ENCODE measurements at places on chromosomes 2 and 18. TPM values are rescaled to one million over a fixed set of nuclear protein-coding genes. Genes with fewer than 3 reads are reported as not detected.

PPP1R1C gene
- total RNA-seq: not detected

SLC4A3 gene
- total RNA-seq: 0.13 TPM

DTNB gene
- total RNA-seq: 16.8 TPM

CHRND gene
- total RNA-seq: not detected

DNA sequence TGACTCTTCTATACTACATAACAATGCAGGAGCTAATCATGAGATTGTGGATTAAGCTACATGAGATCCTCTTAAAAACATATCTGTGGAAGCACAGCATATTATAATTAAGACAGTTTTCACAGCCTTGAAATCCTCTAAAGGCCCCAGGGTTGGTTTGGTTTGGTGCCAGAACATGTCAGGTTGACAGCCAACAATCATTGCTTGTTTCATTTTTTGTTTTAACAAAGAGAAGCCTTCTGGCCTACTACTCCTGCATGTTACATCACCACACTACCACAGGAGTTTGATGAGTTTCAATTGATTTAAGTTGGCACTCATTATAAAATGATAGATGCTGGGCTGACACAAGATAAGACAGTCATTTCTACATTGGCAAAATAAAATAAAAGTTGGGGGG is 255.9 kb upstream of the ERBB4 start:
- H3K4me1 ChIP-seq: no peaks in the 10 kb centered on the region
- no peaks in the 10 kb centered on the region for H3K27me3 ChIP-seq
- no peak overlapping the region for H3K27ac ChIP-seq
- no peak for DNase-seq
- H3K36me3 ChIP-seq: no peaks in the 10 kb centered on the region
- no peak overlapping the region for H3K4me3 ChIP-seq

- no peak overlapping the region for H3K4me3 ChIP-seq
- DNase-seq: peak; percentile 66
- no peak overlapping the region for H3K27ac ChIP-seq
- H3K27me3 ChIP-seq: no peaks in the 10 kb centered on the region
These were observed 33.6 kb upstream of the RNF149 start for GRCh38 chr2:101341901-101342624.

DNA sequence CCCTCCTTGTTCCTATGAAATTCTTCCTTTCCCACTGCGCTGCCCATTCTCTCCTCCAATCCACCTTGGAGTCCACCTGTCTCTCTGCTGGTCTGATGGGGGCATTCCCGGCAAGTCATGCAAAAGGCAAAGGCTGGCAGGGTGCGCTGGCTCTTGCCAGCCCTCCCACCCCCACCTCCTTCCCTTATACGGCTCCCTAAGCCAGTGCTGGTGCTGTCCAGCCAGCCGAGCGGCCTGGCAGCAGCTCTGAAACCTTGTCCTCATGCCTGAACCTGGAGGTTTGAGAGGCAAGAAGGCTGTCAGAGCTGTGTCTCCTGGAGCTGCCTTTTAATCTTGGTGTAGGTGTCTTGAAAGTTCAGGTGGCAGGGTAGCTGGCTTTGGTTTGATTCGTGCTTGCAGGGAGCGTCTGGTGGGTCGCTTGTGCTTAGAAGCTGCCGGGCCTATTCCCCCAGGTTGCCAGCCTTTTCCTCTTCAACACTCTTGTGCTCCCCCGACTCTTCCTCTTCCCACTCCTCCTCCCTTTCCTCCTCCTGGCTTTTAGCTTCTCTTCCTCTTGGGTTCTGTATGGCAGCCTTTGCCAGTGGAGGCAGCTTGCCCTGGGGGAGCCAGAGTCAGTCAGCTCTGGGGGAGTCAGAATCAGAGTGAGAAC is 748 bp downstream of the LIPG start:
- no peak overlapping the region for H3K27ac ChIP-seq
- DNase-seq: no peak
- H3K4me1 ChIP-seq: peaks cover 22% of the 10 kb centered on the region
- no peak overlapping the region for H3K4me3 ChIP-seq

DNA sequence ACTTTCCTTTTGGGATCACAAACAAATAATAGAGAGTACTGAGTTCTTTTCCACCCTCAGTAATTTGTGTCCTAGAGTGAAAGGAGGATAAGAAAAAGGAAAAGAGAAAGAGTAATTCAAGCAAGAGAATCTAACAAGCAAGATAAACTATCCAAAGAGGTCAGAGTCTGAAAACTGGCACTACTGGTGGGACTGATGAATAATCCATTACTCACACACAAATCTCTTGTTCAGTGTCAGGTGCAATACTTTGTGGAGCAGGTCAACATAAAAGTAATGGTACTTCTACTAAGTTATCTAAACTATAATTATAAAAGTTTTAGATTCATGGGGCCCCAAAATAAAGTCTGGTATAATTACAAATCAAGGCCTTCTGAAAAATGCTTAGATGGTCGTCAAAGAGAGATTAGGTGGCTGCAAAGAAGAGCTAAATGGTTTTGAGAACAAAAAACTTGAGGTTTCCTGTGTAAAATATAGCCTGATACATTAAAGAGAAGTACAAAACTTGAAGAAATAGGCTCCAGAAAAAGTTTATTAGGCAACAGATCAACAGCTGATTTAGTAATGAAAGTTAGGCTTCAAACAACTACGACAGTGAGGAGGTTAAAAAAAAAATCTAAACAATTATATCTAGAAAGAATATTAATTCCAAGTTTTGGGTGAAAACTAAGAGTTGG is 109.4 kb downstream of the BAZ2B start:
- no peaks in the 10 kb centered on the region for H3K27me3 ChIP-seq
- H3K27ac ChIP-seq: no peak overlapping the region
- H3K4me3 ChIP-seq: no peak overlapping the region
- H3K36me3 ChIP-seq: no peaks in the 10 kb centered on the region
- H3K4me1 ChIP-seq: peaks cover 6% of the 10 kb centered on the region

GRCh38 chr2:59413751-59414570 is 1139.5 kb downstream of the BCL11A start:
- H3K36me3 ChIP-seq: no peaks in the 10 kb centered on the region
- H3K4me3 ChIP-seq: no peak overlapping the region
- H3K27me3 ChIP-seq: no peaks in the 10 kb centered on the region
- no peaks in the 10 kb centered on the region for H3K4me1 ChIP-seq
- no peak for DNase-seq
- H3K27ac ChIP-seq: no peak overlapping the region

- H3K36me3 ChIP-seq: no peaks in the 10 kb centered on the region
- H3K27me3 ChIP-seq: no peaks in the 10 kb centered on the region
- peak overlapping the region; percentile 92 for H3K27ac ChIP-seq
- peaks cover 48% of the 10 kb centered on the region for H3K4me1 ChIP-seq
- no peak for DNase-seq
- peak overlapping the region; percentile 96 for H3K4me3 ChIP-seq
These were observed 630 bp upstream of the ZNF512 start for GRCh38 chr2:27582129-27582694.
